ENCODE measurements at places on chromosomes 6 and 20. TPM values are rescaled to one million over a fixed set of nuclear protein-coding genes. Genes with fewer than 3 reads are reported as not detected.

PLCB4 gene
- total RNA-seq = 8.7 TPM

ZNF133 gene
- 14.1 TPM for total RNA-seq

SDHAF4 gene
- 13.6 TPM for total RNA-seq

PPP1R3G gene
- 0.45 TPM for total RNA-seq

KCNK16 gene
- 41.1 TPM for total RNA-seq

All from type B pancreatic cell (in vitro differentiated cells).